ENCODE measurements at places on chromosomes 16 and 17.
A peak's percentile ranks its signal among the peaks of the same experiment; 100 is the strongest.

DNA sequence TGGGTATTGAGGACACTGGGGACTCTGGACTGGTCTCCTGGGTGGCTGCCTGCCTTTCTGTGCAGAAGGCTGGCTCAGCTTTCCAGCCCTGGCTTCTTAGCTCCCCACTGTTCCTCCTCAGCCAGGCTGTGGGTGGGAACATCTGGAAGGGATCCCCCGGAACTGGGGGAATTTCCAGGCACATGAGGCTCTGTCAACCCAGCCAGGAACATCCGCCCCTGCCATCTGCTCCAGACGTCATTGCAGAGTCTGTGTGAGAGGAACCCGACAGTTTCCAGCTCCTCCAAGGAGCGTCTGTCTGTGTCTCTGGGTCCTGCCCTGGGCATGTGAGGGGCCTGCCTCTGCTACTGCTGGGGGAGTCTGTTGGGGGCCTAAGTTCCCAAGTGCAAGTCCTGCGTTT, 36.2 kb upstream of the CRHR1 start:
- no peak overlapping the region for H3K27ac ChIP-seq
- H3K4me1 ChIP-seq, result no peaks in the 10 kb centered on the region
- H3K4me3 ChIP-seq, result no peak overlapping the region
- H3K36me3 ChIP-seq, result no peaks in the 10 kb centered on the region
- no peak for DNase-seq

DNA sequence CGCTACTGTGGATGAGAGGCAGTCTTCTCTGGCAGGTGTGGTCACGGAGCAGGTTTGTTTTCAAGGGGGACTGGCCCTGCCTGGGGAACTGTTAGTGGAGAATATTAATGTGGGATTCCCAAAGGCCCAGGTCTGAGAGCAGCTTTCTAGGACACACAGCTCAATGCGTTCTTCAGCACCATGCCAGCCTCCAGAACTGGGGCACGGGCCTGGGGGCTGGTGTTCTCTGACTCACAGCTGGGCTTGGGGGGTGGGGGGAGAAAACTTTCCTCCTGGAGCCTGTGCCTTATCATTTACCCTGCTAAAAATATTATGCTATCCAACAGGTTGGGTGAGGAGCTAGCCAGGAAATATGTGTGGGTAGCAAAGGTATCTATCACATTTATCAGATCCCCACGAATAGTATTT, 13.5 kb upstream of the LHX1 start:
- H3K4me3 ChIP-seq, result no peak overlapping the region
- no peak overlapping the region for H3K27ac ChIP-seq
- no peaks in the 10 kb centered on the region for H3K4me1 ChIP-seq
- peaks cover 10% of the 10 kb centered on the region for H3K27me3 ChIP-seq
- no peak for DNase-seq

DNA sequence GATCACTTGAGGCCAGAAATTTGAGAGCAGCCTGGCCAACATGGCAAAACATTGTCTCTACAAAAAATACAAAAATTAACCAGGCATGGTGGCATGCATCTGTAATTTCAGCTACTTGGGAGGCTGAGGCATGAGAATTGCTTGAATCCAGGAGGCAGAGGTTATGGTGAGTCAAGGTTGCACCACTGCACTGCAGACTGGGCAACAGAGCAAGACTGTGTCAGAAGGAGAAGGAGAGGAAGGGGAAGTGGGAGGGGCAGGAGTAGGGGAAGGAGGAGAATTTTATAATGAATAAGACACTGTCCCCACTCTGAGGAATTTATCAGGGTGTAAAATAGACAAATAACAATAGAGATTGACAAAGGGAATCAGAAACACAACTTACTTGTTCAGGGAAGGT, 440.6 kb upstream of the DYNLRB2 start:
- no peaks in the 10 kb centered on the region for H3K27me3 ChIP-seq
- H3K36me3 ChIP-seq, result no peaks in the 10 kb centered on the region
- H3K4me1 ChIP-seq, result no peaks in the 10 kb centered on the region
- DNase-seq, result no peak

GRCh38 chr17:76943781-76944213, 75.6 kb downstream of the MGAT5B start:
- no peaks in the 10 kb centered on the region for H3K4me1 ChIP-seq
- no peaks in the 10 kb centered on the region for H3K27me3 ChIP-seq
- no peaks in the 10 kb centered on the region for H3K36me3 ChIP-seq
- DNase-seq, result no peak

DNA sequence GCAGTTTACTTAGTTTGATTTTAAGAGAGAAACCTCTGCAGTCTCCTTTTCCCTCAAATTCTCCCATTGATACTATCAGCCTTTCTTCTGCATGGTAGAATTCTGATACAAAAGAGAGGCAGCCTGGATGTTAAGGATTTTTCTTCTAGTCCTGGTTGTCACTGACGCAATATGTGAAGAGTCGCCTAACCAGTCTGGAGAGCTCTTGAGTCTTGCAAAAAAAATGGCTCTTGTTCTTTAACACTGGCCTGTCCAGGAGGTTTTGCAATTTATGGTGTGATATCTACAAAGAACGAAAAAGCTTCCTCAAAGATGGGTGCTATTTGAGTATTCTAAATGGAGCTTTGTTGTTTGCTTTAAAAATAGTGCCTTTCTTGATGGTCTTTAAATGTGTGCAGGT, 28.9 kb downstream of the COX10 start:
- peak; percentile 43 for DNase-seq
- H3K36me3 ChIP-seq, result no peaks in the 10 kb centered on the region
- no peak overlapping the region for H3K4me3 ChIP-seq
- H3K27me3 ChIP-seq, result no peaks in the 10 kb centered on the region
- peaks cover 5% of the 10 kb centered on the region for H3K4me1 ChIP-seq

DNA sequence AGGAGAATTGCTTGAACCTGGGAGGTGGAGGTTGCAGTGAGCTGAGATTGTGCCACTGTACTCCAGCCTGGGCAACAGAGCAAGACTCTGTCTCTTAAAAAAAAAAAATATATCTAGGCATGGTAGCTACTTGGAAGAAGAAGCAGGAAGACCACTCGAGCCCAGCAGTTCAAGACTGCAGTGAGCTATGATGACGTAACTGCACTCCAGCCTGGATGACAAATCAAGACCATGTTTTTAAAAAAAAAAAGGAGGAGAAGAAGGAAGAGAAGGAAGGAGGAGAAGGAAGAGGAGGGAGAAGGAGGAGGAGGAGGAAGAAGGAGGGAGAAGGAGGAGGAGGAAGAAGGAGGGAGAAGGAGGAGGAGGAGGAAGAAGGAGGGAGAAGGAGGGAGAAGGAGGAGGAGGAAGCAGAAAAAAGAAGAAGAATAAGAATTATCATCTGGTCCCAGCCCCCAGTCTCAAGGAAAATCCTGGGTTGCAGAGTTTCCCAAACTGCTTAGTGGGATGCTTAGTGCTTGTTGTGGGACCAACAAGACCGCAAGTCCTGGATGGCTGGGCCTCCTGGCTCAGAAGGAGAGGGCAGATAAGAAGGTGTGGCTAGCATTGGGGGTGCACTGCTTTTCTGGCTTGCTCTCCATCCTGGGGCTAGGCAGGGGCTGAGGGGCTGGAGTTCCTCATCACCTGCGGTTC, 3.7 kb upstream of the DRC7 start:
- H3K4me3 ChIP-seq, result no peak overlapping the region
- H3K27ac ChIP-seq, result no peak overlapping the region
- no peaks in the 10 kb centered on the region for H3K36me3 ChIP-seq
- H3K4me1 ChIP-seq, result no peaks in the 10 kb centered on the region
- H3K27me3 ChIP-seq, result no peaks in the 10 kb centered on the region

GRCh38 chr17:59126809-59127417, 20.2 kb upstream of the TRIM37 start:
- no peaks in the 10 kb centered on the region for H3K36me3 ChIP-seq
- H3K4me1 ChIP-seq, result no peaks in the 10 kb centered on the region
- H3K4me3 ChIP-seq, result no peak overlapping the region
- no peak overlapping the region for H3K27ac ChIP-seq
- DNase-seq, result no peak

DNA sequence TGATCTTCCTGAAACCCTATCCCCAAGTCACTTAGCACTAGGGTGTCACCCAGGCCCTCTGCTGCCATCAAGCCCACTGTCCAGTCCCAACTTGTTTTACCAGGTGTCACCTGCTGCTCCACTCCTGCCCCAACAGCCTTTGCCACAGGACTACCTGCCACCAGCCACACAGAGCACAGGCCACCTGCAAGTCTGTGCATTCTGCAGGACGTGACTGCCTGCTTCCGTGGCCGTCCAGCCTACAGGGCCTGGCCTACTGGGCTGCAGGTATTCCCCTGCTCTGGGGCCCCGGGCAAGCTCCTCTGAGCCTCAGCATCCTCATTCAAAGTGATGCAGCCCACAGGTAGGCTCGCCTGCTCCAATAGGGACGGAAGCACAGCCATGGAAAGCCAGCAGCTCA, 3.2 kb downstream of the MCRIP1 start:
- H3K27ac ChIP-seq, result no peak overlapping the region
- no peaks in the 10 kb centered on the region for H3K36me3 ChIP-seq
- no peak overlapping the region for H3K4me3 ChIP-seq
- H3K27me3 ChIP-seq, result no peaks in the 10 kb centered on the region
- H3K4me1 ChIP-seq, result peaks cover 8% of the 10 kb centered on the region

DNA sequence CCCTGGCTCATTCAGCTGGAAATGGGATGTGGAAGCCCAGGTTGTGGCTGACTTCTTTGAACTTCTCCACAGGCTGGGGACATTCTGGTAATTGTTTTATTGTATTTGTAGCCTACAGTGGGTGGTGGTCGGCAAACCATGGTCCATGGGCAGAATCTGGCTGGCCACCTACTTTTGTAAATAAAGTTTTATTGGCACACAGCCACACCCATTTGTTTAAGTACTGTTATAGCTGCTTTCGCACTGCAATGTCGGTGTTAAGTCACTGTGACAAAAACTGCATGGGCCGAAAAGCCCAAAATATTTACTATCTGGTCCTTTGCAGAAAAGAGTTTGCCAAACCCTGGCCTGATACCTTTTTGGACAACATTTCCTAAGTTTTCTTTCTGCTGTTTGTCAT, 86.2 kb downstream of the NTN1 start:
- H3K27me3 ChIP-seq, result no peaks in the 10 kb centered on the region
- DNase-seq, result no peak
- no peak overlapping the region for H3K4me3 ChIP-seq
- H3K36me3 ChIP-seq, result no peaks in the 10 kb centered on the region
- H3K27ac ChIP-seq, result no peak overlapping the region

DNA sequence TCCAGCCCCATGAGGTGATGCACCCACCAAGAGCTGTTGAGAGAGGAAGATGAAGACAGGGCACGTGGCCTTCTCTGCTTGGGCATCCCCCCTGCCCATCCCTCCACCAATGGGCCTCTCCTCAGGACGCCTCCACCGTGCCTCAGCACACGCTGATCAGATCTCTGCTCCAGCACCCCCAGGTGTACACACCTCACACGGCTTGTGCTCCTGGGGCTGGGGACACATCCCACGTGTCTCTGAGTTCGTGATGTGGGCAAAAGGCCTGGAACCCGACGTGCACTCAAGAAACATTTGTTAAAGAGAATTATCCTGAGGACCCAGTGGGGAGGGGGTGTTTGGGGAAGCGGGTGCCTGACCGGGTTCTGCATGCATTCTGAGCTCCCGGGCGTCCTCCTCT, 55.3 kb downstream of the MGAT5B start:
- DNase-seq, result no peak
- H3K4me3 ChIP-seq, result no peak overlapping the region
- H3K4me1 ChIP-seq, result no peaks in the 10 kb centered on the region
- peaks cover 4% of the 10 kb centered on the region for H3K27me3 ChIP-seq

DNA sequence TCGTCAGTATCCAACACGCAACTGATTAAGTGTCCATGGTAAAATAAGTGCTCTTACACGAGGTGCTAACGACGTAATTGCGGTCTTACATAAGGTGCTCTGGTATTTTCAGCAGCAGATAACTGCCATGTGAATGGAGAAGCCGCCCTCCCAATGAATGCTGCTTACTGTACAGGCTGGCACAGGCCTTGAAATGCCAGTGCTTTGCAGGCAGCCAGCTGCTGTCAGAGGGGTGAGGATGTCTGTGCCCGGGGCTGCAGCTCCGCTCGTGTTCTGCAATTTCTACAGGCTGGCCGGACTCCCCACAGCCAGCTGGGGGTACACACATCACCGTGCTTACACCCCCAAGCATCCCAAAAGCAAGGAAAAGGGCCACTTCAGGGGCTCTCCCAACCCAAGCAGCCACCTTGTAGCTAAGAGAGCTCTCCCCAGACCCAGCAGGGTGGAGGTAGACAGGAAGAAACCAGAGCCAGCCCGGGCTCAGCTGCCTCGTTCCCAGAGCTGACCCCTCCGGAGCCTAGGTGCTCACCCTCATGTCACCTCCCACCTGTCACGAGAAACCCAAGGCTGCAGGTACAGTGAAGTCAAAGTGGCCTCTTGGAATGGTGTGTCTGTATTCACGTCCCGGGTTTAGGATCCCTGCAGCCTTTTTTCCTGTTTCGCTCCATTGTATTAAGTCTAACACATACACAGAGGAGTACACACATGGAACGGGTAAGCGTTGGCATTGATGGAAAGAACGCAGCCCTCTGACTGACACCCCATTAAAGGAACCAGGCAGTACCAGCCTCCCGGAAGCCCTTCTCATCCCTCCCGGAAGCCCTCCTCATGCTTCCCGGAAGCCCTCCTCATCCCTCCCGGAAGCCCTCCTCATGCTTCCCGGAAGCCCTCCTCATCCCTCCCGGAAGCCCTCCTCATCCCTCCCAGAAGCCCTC, 27.2 kb upstream of the RPH3AL start:
- no peak for DNase-seq
- no peaks in the 10 kb centered on the region for H3K4me1 ChIP-seq
- H3K36me3 ChIP-seq, result no peaks in the 10 kb centered on the region

- H3K4me1 ChIP-seq, result no peaks in the 10 kb centered on the region
- no peaks in the 10 kb centered on the region for H3K27me3 ChIP-seq
- H3K27ac ChIP-seq, result no peak overlapping the region
- no peak for DNase-seq
- H3K36me3 ChIP-seq, result peaks cover 3% of the 10 kb centered on the region
Measured at GRCh38 chr16:1821861-1822611, 4.6 kb downstream of the HAGH start.

- H3K36me3 ChIP-seq, result no peaks in the 10 kb centered on the region
- no peaks in the 10 kb centered on the region for H3K4me1 ChIP-seq
- no peak overlapping the region for H3K27ac ChIP-seq
- no peak overlapping the region for H3K4me3 ChIP-seq
Measured at GRCh38 chr17:77837917-77838316, 120.6 kb upstream of the TNRC6C start.

DNA sequence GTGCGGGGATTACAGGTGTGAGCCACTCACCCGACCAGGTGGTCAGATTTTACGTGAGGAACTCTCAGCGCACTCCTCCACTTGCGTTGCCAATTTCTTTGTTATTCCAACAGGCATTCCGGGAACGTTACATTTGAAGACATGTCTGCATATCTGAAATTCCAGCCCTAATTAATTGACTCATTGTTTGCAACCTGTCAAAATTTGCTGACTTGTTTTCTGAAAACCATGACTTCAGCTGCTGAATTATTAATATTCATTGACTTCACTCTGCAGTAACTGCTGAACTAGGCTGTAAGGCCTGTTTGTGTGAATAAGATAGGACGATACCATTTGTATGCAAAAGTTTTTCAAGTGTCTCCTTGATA, 16.6 kb downstream of the G6PC1 start:
- no peaks in the 10 kb centered on the region for H3K36me3 ChIP-seq
- no peak for DNase-seq
- no peak overlapping the region for H3K4me3 ChIP-seq
- peaks cover 3% of the 10 kb centered on the region for H3K4me1 ChIP-seq

- no peak overlapping the region for H3K27ac ChIP-seq
- no peaks in the 10 kb centered on the region for H3K4me1 ChIP-seq
- H3K27me3 ChIP-seq, result peaks cover 19% of the 10 kb centered on the region
- no peaks in the 10 kb centered on the region for H3K36me3 ChIP-seq
- no peak for DNase-seq
Measured at GRCh38 chr17:39591958-39592954, 15.5 kb downstream of the NEUROD2 start.

GRCh38 chr17:79664930-79665737, 54.3 kb upstream of the RBFOX3 start:
- H3K27ac ChIP-seq, result peak overlapping the region; percentile 78
- peak; percentile 89 for DNase-seq
- H3K36me3 ChIP-seq, result no peaks in the 10 kb centered on the region
- peak overlapping the region; percentile 0 for H3K4me3 ChIP-seq
- H3K4me1 ChIP-seq, result no peaks in the 10 kb centered on the region
